Cardiac muscle cell (in vitro differentiated cells and primary cell): ENCODE measurements at places on chromosomes 2 and 18. TPM values are rescaled to one million over a fixed set of nuclear protein-coding genes. Genes with fewer than 3 reads are reported as not detected.
A peak's percentile ranks its signal among the peaks of the same experiment; 100 is the strongest.

GRCh38 chr2:119480184-119480583 lies 44.1 kb downstream of the SCTR start:
- peaks cover 7% of the 10 kb centered on the region for H3K4me1 ChIP-seq
- no peaks in the 10 kb centered on the region for H3K36me3 ChIP-seq
- no peak for DNase-seq
- no peaks in the 10 kb centered on the region for H3K27me3 ChIP-seq
- no peak overlapping the region for H3K27ac ChIP-seq
- no peak overlapping the region for H3K4me3 ChIP-seq

GRCh38 chr2:146496248-146496647 lies 1348.6 kb upstream of the ACVR2A start:
- no peak for DNase-seq
- H3K4me1 ChIP-seq, result no peaks in the 10 kb centered on the region
- H3K36me3 ChIP-seq, result no peaks in the 10 kb centered on the region
- no peak overlapping the region for H3K4me3 ChIP-seq
- no peaks in the 10 kb centered on the region for H3K27me3 ChIP-seq

DNA sequence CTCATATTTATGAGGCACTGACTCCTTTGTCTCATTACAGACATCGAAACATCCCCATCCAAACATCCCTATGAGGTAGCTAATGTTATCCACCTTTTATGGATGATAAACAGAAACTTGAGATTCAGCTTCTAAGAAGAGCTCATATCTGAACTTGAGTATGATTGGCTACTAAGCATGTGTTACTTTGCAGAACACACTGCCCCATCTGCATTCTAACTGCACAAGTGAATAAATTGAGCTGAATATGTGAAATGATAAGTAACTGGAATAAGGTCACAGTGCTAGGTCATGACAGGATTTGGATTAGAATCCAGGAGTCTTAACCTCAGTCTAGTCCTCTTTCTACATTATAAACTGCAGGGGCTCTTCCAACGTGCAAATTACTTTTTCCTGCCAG lies 172.7 kb downstream of the SETBP1 start:
- no peak overlapping the region for H3K4me3 ChIP-seq
- no peak overlapping the region for H3K27ac ChIP-seq
- no peaks in the 10 kb centered on the region for H3K36me3 ChIP-seq
- DNase-seq, result no peak

Gene VWA3B
- 0.09 and 0.67 TPM in 2 replicates for total RNA-seq

DNA sequence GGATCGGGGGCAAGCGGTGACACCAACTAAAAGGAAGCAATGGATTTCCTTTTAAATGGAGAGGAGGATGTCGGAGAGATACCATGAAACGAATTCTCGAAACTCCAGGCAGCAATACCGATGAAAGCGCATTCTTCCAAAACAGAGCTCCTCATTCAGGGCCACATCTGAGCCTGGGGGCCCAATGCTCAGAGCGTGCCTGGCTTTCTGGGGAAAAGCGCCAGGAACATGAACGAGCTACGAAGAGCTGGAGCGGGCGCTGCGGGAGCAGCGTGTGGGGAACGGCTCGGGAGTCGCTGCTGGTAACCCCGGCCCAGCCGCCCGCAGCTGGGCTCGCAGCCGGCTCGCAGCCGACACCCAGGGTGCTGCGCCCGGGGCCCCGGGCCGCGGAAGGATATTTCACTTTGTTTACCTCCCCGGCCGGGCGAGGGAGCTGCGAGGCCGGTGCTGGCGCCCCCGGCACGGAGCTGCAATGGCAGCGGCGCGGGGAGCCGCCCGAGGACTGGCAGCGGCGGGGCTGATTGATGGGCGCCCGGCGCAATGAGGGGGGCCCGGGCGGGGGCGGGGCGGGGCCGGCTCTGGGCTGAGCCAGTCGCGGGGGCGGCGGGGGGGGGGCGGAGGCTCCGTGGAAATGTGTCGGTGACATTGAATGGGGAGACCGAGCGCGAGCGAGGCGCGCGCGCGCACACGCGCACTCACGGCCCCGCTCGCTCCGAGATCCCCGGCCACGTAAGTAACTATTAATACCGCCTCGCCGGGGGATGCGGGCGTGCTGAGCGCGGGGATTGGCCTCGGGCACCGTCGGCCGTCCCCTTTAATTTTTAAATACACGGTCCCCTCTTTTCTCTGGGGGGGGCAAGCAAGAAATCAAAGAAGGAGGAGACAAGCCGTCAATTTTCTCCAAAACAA lies at the start of gene TRIB2:
TSS of gene TRIB2 (plus strand) at position 655 of the 909 bp plus-strand sequence. CDS start 1,372 bp downstream, outside the sequence.
- DNase-seq, result peak; percentile 93
- H3K27ac ChIP-seq, result peak within 1 kb of the TSS; percentile 90
- no peaks in the 10 kb centered on the region for H3K27me3 ChIP-seq
- H3K4me3 ChIP-seq, result peak within 1 kb of the TSS; percentile 94
- H3K36me3 ChIP-seq, result no peaks in the 10 kb centered on the region

DNA sequence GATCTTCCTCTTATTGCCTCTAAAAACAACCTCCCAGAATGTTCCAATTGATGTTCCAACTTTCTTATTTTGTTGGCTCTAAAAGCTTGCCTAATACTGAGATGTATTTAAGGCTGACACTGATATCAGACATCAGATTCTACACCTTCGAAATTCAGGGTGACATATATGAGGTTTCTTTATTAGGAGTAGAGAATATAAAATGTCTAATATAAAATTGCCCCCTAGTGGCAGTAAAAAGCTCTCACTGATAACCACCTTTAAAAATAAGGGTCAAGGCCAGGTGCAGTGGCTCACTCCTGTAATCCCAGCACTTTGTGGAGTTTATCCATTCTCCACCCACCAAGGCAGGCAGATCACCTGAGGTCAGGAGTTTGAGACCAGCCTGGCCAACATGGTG lies 789.7 kb upstream of the SLC39A10 start:
- H3K4me3 ChIP-seq, result no peak overlapping the region
- no peaks in the 10 kb centered on the region for H3K27me3 ChIP-seq
- H3K36me3 ChIP-seq, result no peaks in the 10 kb centered on the region
- DNase-seq, result peak; percentile 35

GRCh38 chr18:77528872-77529271 lies 279.2 kb downstream of the GALR1 start:
- no peaks in the 10 kb centered on the region for H3K27me3 ChIP-seq
- H3K36me3 ChIP-seq, result no peaks in the 10 kb centered on the region
- H3K4me1 ChIP-seq, result no peaks in the 10 kb centered on the region
- H3K27ac ChIP-seq, result no peak overlapping the region
- no peak overlapping the region for H3K4me3 ChIP-seq
